Ovary (tissue), 10 donors: ENCODE measurements at places on chromosomes 1 and 21.

- no peak for DNase-seq
These were observed 570.1 kb upstream of the CXADR start for GRCh38 chr21:16942703-16943102.

DNA sequence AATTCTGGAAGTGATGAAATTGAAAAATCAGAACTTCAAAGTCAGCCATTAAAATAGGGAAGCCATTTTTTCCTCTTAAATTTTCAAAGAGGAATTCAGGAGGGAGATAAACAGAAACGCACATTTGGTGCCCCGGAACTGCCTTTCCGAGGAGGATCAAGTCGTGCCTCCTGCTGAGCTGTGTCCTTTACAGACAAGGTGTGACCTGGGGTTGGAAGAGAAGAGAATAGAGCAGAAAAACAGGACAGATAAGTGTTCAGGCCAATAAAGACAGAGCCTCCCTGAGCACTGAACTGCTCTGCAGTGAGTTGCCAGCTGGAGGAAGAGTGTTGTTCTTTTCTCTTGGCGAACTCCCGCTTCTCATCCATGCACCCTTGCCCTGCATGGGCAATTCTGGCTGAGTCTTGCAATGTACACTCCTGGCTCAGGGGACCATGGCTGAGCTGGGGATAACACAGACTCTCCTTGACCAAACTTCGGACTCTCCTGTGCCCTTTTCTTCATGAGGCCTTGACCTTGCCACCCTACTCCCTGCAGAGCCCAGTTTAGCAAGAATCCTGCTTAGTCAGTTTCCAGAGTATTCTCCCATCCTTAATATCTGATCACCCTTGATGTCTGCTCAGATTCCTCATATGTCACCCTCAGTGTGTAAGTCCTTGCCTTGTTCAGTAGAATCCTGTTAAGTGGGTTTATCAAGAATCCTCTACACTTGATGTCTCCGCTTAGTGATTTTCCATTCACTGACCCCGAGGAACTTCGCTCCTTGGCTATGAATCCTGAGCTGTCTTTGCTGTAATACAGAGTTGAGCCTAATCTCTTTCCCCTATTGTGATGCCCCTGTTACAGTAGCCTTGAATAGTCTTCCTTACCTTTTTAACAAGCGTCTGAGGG, 1.3 kb upstream of the MTARC1 start:
- DNase-seq: no peak

DNA sequence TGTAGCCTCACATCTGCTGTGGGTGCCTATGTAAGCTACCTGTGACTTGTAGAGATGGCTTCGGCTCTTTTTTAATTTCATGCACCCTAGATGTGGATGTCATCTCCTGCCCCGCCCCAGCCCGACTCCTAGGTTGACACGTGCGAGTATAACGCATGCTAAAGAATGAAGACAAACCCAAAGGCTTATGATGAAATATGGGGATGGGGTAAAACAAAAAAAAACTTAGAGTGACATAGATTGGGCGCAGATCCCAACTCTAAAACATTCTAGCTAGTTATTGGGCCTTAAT, 613 bp upstream of the ERO1B start:
- DNase-seq: no peak

DNA sequence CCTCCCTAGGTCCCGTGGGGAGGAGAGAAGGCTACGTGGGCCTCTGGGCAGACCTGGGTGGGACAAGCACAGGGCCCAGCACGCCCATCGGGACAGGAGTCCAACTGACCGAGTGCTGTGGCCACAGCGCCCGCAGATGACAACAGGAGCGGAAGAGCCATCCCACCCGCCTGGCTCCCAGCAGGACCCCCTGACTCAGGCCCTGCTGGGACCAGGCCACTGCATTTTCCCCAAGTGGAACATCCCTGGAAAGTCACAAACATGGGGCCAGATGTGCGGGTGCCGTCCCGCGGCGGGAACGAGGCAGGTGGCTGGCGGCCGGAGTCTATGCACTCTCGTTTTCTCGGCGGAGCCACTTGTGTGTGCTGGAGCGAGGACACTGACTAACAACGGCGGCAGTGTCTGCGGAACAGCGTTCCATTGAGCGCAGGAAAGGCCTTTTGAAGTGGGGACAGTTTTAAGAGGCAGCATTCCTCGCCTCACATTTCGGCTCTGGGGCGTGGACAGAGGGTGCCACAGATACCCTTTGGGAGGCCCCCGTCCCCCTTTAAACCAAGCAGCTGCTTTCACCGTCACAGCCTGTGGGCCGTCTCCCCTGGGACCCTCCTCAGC, 93.7 kb upstream of the ARHGEF16 start:
- no peak for DNase-seq

DNA sequence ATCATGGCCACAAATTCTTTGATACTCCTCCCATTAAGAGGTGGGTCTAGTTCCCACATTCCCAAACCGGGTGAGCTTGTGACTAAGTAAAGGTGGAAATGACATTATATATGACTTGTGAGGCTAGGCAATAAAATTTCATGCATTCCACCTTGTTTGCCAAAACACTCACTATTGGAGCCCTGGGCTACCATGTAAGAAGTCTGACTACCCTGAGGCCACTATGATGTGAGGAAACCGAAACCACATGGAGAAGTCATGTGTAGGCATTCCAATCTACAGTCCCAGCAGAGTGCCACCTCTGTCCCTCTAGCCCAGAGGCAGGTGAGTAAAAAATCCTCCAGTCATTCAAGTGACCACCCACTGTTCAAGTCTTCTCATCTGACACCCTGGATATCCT, 17.9 kb upstream of the SMG7 start:
- DNase-seq: no peak
